Esophagus squamous epithelium (tissue), 5 donors: ENCODE measurements at places on chromosomes 5 and 9.

DNA sequence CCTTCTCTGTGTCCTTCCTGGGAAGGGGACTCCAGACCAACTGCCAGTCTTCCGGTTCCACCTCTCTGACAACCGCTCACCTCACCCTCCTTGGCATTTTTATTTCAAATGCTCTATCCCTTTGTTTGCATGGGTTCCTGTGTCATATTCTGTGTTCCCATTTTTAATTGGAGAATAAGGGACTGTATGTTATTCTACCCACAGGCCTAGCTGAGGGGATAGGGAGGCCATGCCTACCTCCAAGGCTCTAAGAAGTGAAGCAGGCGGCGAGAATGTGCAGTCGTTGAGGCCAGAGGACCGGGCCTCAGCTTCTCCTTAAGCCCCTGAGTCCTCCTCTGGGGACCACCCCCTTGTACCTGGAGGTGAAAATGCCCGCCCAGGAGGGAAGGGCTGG, 936 bp upstream of the WDR5 start:
- no peak for DNase-seq

DNA sequence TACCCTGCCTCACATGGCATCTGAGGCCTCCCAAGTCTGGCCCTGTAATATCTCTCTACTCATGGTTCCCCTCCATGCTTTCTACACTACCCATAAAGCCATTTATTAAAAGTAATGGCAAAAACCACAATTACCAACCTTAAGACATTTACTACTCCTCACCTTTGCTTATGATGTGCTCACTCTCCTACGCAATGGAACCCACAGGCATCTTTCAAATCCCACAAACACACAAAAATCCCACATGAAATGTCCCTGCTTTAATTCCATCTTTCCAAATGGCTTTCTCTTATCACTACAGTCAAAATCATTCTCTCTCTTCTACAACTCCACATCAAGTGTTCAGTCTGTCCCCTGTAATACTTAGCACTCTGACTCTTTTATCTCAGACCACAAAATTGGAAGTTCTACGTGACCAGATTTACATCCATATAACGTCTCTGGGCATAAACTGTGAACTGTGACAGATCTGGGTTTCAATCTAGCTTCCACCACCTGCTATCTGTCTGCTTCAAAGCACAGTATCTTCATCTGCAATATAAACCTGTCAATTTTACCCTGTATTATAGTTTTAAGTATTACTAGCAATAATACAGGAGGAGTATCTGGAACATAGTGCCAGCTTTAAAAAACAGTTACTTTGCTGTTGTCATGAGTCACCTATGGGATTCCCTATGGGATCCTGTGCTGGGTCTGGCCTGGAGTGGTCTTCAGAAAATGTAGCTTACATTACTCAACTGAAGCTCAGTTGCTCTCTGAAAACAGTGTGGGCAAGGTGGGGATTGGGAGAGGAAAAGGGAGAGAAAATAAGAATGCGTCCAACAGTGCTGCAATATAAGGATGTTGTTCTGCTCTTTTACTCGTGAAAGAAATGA, 137.1 kb upstream of the TRIM32 start:
- DNase-seq, result no peak

GRCh38 chr5:31122998-31123951, 70.2 kb upstream of the CDH6 start:
- no peak for DNase-seq

DNA sequence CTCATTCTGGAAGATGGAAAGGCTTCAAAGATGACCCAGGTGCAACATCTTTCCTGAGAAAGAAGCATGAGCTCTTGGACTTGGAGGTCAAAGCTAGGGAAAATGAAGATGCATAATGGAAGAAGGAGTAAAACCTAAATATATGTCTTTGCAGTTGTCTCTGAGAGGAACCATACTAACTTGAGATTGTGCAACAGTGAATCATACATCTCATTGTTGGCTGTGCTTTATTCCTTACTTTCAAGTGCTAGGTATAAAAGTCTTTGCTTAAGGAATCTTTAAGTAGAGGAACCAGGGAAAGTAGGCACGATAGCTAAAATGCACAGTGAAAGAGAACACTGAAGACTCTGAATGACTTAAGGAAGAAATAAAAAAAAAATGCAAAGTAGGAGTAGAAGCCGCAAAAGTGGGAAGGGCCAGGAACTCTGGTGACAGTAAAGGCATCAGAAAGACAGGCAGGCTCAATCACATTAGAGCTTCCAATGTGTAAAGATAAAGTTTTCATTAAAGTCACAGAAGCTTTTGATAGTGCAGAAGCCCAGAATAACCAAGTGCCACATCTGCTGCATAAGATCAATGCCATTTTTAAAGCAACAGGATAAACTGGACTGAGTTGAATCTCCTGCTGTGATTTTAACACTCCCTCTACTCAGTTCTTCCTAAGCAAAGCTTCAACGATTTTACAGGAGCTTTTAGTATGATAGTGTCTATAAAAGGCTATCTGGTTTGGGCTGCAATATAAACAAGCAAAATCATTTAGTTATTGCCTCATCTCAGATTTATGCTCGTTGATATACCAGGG, 432.3 kb upstream of the EDIL3 start:
- DNase-seq, result no peak

GRCh38 chr5:135315386-135315785, 83.6 kb downstream of the MACROH2A1 start:
- DNase-seq, result no peak

GRCh38 chr5:75059912-75060545, 7.7 kb upstream of the GCNT4 start:
- DNase-seq, result no peak

DNA sequence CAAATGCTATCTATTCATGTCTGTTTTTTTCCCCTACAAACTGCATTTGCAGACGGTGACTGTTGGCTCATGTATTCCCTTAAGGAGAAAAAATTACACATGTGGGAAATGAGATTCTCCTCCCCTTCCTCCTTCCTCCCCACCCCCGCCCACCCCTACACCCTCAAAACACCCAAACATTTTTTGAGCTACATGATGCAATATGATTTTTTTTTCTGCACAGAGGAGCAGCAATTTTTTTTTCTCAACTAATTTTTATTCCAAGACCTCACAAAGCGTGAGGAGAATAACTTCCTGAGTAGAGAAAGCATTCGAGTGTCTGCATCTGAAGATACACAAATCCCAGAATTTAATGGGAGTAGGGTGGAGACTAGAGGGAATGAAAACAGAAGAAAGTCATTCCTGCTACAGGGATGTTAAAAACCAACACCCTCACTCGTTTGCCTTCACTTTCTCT, 118.1 kb downstream of the PRDM6 start:
- DNase-seq, result no peak

- no peak for DNase-seq
Measured at GRCh38 chr9:21565155-21565554, 83.0 kb upstream of the IFNE start.

DNA sequence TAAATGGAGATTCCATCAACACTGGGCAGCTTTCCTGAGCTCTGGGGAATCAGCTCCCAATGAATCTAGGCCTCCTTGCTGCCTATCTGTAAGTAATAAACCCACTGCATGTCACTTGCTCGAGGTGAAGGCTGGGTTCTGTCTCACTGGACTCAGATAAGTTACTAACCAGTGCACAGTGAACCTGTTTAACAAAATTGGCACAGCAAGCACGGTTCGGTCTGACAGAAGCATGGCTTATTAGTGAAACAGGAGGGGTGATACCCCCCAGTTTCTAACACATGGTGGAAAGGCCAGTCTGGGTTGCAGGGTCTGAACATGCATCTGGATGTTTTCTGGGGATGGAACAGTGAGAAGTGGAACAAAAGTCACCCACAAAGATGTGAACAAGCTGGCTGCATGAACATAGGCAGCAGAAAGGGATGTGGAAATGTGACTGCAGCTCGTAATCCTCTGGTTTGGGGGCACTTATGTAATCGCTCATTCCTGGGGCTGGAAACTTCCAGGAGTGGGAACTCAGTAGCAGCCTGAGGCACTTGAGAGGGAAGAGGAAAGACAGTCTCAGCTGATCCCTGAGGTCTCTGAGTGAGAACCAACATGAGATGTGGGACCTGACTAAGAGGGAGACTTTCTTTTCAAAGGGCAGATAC, 37.7 kb downstream of the UGT3A2 start:
- DNase-seq, result no peak

GRCh38 chr5:103293099-103293498, 34.5 kb downstream of the MACIR start:
- no peak for DNase-seq

- no peak for DNase-seq
Measured at GRCh38 chr9:29816954-29817703, 2243.8 kb upstream of the C9orf72 start.

- no peak for DNase-seq
Measured at GRCh38 chr5:115898656-115899055, 56.9 kb downstream of the AP3S1 start.

- DNase-seq, result no peak
Measured at GRCh38 chr9:11092974-11093373, 480.2 kb upstream of the PTPRD start.

GRCh38 chr9:111627260-111627963, 3.7 kb upstream of the DNAJC25 start:
- no peak for DNase-seq

GRCh38 chr5:116514421-116514970, 60.1 kb downstream of the SEMA6A start:
- DNase-seq, result no peak
